ENCODE measurements at places on chromosomes 6 and 20.
A peak's percentile ranks its signal among the peaks of the same experiment; 100 is the strongest.

DNA sequence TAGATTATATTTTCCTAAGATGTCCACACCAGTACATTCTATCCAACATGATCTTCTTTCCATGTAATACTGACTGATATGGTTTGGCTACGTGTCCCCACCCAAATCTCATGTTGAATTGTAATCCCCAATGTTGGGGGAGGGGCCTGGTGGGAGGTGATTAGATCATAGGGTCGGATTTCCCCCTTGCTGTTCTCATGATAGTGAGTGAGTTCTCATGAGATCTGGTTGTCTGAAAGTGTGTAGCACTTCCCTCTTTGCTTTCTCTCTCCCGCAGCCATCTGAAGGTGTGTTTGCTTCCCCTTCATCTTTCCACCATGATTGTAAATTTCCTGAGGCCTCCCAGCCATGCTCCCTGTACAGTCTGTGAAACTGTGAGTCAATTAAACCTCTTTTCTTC, 12.2 kb upstream of the HBS1L start:
- no peak for DNase-seq

DNA sequence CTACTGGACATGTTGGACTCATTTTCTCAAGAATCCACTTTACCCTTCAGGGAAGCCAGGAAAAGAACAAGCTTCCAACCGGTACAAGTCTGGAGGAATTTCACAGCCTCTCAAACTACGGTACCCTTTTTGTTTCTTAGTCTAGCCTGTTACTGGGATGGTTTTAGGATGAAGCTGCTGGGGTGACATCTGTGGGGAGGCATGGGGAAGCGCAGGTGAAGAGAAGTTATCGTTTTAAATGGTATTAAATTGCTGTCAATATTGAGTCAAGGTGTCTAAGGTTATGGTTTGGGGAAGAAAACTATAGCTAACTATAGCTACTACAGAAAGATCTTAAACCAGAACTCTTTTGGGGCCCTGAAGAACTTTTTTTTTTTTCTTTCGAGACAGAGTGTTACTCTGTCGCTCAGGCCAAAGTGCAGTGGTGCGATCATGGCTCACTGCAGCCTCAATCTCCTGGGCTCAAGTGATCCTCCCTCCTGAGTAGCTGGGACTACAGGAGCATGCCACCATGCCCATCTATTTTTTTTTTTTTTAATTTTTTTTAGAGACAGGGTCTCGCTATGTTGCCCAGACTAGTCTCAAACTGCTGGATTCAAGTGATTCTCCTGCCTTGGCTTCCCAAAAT, 128.7 kb downstream of the RIN2 start:
- peak; percentile 40 for DNase-seq

GRCh38 chr6:102902471-102902870, 1509.0 kb downstream of the GRIK2 start:
- no peak for DNase-seq

DNA sequence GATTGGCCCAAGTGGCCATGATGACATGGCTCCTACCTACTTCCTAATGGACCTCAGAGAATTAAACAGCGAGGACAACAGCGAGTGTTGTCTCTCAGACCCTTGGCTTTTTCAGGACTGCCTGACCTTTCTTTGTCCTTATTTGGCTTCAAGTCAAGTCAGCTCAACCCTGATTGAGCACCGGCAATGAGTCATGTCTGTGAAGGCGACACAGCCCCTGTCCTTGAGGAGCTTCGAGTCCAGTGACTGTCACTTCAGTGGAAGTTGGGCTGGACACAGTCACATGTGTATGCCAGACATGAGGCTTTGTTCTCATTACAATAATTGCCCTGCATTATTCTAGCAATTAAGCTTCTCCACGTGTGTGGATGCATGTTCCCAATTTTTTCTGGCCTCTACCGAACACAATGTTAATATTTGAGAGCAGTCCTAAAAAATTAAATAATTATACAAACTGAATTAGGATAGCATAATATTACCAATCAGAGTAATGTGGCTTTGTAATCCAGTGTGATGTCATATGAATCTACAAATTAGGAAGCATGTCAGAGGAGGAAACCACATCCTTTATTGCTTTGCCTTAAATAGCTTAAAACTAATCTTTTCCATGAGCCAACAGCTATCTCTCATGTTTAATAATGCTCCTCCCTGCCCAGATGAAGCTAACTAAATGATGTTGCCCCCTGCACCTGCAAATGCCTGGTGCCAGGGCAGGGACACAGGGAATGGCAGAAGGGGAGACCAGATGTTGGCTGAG, 178.6 kb downstream of the CDH26 start:
- DNase-seq = no peak

DNA sequence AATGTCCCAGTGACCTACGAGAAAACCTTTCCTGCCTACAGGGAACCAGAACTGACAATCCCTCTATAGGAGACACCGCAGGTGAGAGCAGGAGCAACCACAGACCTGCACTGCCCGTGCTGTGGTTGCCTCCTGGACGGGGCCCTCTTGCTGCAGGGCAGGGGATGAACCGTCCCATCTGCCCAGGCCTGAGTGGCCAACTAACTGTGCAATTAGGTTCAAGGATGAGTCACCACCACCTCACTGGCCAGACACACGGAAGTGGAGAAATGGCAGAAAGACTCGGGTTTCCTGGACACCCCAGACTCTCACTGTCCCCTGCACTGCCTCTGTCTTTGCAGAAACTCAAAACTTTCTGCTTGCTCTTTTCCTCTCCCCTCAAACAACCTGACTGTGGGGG, 13.8 kb upstream of the HLA-G start:
- no peak for DNase-seq

- no peak for DNase-seq
Measured at GRCh38 chr6:16706029-16706428, 55.2 kb downstream of the ATXN1 start.

DNA sequence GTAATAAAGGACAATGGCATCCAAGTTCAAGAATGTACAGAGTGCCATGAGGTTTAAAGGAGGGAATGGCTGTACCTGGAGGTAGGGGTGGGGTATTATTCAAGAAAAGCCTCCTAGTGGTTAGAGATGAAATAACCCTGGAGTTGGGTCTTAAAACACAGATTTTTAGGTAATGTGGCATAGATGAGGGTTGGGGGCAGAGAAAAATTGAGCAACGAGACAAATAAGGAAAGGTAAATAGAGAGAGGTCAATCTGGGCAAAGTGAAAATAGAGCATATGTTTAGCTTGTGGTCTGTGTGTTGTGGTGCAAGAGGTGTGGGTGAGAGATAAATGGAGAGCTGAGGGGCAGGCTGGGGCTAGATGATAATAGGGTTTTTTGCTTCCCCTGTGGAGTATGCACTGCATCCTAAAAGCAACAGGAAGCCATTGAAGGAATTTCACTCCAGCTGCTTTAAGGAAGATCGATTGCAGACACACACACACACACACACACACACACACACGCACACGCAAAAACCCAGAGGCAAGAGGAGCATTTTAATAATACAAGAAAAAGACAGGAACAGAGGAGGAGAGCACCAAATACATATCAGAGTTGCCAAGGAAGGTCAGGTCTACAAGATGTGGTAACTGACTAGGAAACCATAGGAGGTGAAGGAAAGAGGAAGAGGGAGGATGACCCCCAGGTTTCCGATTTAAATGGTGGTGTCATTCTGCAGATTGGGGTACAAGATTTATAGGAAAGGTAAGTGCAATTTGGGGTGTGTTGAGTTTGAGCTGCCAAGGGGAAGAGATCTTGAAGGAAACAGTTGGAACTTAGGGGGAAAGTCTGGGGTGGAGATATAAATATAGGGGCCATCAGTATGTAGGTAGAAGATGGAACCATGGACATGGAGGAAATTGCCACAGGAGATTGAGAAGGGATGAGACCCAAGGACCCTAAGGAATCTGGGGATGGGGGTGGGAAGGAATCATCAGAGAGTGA, 31.3 kb upstream of the ADGRF1 start:
- no peak for DNase-seq

- DNase-seq = no peak
Measured at GRCh38 chr20:4111440-4112411, 96.4 kb upstream of the RNF24 start.

DNA sequence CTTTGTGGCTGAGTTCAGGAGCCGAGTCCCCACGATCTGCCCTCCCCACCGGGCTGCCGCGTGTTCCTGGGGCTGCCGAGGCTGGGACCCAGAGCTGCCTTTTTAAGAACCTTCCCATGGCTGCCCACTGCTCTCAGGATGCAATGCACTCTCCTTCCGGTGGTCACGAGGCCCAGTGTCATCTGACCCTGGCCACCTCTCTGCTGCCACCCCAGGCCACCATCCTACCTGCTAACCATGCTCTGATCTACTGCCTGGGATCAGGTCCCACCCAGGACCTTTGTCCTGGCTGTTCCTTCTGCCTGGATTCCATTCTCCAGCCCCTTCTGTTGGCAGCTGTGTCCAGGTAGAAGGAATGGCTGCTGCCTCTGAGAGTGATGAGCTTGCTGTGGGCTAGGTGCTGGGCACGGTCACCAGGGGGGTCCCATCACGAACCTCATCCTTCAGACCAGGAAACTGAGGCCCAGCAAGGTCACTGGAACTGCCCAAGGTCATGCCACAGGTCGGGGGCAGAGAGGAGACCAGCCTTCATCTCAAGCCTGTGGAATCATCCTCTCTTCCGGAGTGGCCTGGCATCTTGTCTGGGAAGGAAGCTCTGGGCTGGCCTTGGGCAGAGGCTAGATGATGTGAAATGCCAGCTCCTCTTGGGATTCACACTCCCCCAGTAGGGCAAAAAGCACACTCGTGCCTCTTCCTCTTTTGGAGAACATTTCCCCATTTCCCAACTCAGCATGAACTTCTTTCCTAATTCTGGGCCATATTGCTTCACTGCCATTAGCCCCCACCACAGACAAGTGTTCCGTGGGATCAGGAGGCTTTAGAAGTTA, 20.5 kb downstream of the PCK1 start:
- no peak for DNase-seq

- DNase-seq = no peak
Measured at GRCh38 chr6:46023216-46023915, 7.7 kb upstream of the CLIC5 start.

- DNase-seq = no peak
Measured at GRCh38 chr6:112752305-112752704, 405.2 kb downstream of the RFPL4B start.

- no peak for DNase-seq
Measured at GRCh38 chr6:144344646-144345045, 59.5 kb downstream of the UTRN start.

DNA sequence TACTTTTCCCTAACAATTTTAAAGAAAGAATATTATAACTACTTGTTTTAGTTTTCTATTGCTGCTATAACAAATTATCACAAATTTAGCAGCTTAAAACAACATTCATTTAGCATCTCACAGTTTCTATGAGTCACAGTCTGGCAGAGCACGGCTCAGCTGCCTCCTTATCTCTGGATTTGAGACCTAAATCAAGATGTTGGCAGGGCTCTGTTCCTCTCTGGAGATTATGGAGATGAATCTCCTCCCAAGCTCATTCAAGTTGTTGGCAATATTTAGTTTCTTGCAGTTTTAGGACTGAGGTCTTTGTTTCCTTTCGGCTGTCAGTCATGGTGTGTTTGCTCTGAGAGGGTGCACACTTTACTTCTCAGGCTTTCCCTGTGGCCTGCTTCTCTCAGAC, 1065.8 kb upstream of the EYS start:
- peak; percentile 35 for DNase-seq

DNA sequence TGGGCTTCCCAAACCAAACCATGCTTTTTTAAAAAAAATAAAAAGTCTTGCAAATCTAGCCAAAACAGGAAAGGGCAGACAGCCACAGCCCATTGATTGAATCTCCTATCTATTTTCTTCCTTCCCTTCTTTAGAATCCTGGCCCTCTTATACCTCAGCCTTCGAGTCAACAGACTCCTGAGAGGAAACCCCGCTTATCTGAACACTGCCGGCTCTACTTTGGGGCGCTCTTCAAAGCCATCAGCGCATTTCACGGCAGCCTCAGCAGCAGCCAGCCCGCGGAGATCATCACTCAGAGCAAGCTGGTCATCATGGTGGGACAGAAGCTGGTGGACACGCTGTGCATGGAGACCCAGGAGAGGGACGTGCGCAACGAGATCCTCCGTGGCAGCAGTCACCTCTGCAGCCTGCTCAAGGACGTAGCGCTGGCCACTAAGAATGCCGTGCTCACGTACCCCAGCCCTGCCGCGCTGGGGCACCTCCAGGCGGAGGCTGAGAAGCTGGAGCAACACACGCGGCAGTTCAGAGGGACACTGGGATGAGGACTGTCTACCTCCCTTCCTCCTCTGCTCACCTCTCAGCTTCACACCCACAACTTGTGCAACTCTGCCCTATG, 10.1 kb upstream of the RTF2 start:
- peak; percentile 6 for DNase-seq
